ENCODE measurements at places on chromosomes 1 and 21.

DNA sequence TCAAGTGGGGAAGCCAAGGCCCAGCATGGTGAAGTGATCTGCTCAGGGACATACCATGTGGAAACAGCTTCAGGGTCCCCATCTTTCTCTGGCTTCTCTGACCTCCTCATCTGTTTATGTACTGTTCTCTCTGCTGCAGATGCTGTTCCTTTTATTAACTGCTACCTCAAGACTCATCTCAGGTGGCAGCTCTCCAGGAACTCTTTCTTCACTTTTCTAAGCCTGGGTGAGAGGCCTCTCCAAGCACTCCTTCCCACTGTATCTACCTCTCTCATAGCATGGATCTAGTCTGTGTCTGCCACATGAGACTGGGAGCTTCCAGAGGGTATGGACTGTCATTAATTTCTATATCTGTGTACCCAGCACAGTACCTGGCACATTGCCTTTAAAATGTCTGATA lies 73.4 kb upstream of the PPM1J start:
- DNase-seq = no peak

- no peak for DNase-seq
These were observed 51.1 kb downstream of the LRRC8D start for GRCh38 chr1:89871768-89872473.

GRCh38 chr1:185170291-185170848 lies 13.4 kb downstream of the SWT1 start:
- peak; percentile 60 for DNase-seq

- DNase-seq = no peak
These were observed 54.9 kb downstream of the WDR64 start for GRCh38 chr1:241706967-241707366.

All from NCI-H2081 treated with DMSO at 0.1 percent for 48 hours (cell line).